NCI-H1417 treated with DMSO at 0.1 percent for 48 hours (cell line): ENCODE measurements at places on chromosomes 16 and 17.
A peak's percentile ranks its signal among the peaks of the same experiment; 100 is the strongest.

GRCh38 chr16:84752600-84752999, 52.8 kb downstream of the USP10 start:
- DNase-seq: no peak

DNA sequence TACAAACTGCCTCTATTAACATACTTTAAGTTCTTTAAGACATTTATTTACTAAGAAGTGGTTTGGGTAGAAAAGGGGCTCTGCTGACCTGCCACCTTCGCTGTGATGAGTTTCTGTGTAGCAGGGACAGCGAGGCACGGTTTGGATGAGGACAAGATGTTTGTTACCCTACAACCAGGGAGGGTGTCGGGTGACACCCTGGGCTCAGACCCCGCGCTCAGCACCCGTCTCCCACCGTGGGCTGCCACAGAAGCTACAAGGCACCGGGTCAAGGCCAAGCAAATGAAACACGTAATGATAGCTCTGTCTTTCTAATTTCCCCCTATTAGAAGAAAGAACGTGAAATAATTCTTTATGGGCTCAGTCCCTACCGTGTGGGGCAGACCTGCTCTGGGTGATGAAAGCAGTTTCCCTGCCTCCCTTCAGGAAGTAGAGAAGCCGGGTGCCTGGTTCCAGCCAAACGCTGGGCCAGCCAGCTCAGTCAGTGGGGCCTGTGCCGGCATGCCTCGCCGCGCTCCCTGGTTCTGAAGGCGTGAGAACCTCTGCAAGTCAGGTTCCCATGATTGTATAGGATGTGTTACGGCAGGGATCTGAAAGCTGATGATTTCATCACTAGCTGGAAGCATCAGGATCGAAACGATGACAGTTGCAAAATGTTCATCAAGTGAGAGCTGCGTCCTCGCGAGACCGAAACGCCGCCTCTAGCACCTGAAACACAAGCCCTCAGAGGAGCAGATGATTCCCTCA, 3.9 kb downstream of the ZNF750 start:
- DNase-seq: no peak

DNA sequence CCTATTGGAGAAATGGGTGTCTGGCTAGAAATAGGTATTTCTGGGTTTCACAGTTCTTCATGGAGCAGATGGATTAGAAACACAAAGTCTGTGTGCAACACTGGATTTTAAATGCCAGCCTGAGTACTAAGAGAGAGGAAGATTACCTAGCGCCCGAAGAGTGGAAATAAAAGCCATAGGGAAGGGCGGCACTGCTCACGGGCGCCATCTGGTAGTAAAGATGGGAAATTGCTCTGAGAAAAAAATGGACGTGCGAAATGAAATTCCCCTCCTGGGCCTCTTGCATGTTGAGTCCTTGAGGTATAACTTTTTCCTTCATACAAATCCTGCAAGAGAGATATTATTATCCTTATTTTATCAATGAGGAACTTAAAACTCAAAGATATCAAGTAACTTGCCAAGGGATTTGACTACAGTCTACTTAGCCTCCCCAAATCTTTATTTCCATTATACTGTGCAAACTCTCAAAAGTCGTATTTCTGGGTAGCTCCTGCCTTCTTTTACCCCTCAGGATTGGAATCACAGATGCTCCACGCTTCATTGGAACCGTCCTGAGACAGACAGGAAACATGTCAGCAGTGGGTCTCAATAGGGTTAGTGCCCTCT, 72.8 kb downstream of the MMD start:
- DNase-seq: peak; percentile 1

GRCh38 chr16:8694795-8695728, 20.6 kb downstream of the ABAT start:
- no peak for DNase-seq

DNA sequence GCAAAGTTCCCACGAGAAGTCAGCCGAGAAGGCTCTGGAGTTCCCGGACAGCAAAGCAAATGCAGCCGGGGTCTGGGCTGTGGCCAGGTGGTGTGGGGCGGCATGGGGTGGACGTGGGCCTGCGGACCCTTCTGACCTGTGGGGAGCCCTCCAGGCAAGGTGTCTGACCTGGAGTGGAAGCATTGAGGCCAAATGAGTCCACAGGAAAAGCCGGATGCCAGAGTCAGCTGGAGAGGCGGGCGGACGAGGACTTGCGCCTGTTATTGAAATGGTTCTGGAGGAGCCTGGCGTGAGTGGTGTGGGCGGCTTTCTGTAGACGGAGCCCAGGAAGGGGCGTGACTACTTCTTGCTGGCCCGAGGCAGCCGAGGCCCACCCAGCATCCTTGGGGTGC, 50.5 kb upstream of the ZNF750 start:
- DNase-seq: no peak

GRCh38 chr17:60901806-60902205, 224.2 kb downstream of the BCAS3 start:
- no peak for DNase-seq

DNA sequence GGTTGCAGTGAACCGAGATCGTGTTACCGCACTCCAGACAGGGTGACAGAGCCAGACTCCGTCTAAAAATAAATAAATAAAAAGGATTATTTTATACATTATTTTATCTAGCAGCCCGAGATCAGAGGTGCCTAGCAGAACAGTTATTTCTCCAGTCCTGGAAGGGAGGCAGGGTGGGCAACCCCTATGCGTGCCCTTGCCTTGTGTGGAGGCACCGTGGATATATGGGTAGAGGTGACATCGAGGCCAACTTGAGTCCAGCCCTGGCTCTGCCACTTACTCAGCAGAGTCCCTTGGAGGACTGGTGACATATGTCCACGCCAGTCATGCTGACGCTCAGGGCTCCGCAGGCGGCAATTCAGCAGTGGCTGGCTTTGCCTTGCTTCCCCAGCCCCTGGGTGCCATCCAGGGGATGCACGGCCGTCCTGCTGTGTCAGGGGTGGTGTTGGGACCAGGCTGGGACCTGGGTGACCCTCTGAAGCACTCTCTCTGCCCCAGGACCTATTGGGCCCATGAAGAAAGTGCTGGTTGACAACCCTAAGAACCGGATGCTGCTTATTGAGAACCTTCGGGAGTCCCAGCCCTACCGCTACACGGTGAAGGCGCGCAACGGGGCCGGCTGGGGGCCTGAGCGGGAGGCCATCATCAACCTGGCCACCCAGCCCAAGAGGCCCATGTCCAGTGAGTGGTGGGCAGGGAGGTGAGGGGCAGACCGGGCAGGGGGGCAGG, 13.2 kb downstream of the GALK1 start:
- DNase-seq: no peak

GRCh38 chr17:56158915-56159825, 5.9 kb downstream of the ANKFN1 start:
- DNase-seq: no peak

GRCh38 chr16:23863511-23864422, 28.0 kb downstream of the PRKCB start:
- no peak for DNase-seq

GRCh38 chr16:13702614-13703013, 217.3 kb upstream of the ERCC4 start:
- DNase-seq: no peak

GRCh38 chr16:1428511-1428910, 2.4 kb upstream of the PERCC1 start:
- DNase-seq: no peak

DNA sequence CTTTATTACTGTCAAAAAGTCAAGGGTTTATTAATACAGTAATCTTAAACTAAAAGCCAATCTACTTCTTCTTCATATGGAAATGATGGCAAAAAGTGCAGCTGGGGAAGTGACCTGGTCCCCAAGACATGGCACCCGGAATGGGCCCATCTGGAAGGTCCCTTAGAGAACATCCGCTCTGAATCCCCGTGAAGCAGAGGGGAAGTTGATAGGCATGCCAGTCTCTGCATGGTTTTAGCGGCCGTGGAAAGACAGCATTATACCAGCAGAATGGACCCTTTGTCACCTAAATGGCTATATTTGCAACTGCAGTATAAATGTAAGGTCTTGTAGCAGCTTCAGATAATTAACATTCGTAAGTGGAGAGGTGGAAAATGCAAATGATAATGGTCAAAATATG, 32.4 kb downstream of the COTL1 start:
- no peak for DNase-seq
